ENCODE measurements at places on chromosomes 2 and 18. TPM values are rescaled to one million over a fixed set of nuclear protein-coding genes. Genes with fewer than 3 reads are reported as not detected.

DNA sequence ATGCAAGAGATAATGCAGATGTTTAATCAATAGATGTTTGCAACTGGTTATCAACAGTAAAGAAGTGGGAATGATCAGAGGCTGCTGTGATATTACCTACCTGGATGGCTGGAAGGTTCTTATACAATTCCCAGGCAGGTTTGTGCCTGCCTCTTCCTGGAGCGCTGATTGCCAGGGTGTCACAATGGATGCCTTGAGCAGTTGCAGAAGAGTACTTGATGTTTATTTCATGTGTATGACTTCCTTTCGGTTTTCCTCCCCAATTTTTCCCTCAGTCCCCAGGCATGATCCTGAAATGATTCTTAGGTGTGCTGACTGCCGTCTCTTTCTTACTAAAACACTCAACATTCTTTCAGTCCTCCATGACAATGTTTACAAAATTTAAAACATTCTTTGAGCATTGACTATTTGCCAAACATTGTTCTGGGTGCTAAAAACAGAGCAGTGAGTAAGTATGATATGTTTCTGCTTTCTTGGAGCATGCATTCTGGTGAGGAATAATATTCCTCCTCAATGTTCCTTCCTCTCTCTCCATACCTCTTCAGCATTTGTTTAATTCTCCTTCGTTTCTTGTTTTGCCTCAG lies 416.6 kb upstream of the TRIB2 start:
- no peak overlapping the region for H3K4me3 ChIP-seq
- H3K27ac ChIP-seq, result no peak overlapping the region
- no peaks in the 10 kb centered on the region for H3K4me1 ChIP-seq
- no peak for DNase-seq

DNA sequence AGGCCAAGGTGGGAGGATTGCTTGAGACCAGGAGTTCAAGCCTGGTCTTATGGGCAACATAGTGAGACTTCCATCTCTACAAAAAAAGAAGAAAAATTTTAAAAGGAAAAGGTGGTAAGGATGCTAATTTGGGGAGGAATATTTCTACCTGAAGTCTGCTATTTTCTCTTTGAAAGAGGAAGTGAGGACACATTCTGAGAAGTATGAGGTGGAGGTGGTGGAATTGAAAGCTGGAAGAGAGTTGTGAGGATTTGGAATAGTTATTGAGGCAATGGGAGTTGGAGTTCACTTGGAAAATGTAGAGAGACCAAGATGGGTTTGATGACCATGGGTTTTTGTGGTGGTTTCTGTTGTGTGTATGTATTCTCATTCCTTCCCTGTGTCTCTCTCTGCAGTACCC lies 29.3 kb downstream of the EML4 start:
- no peaks in the 10 kb centered on the region for H3K4me1 ChIP-seq
- H3K27ac ChIP-seq, result no peak overlapping the region
- H3K36me3 ChIP-seq, result no peaks in the 10 kb centered on the region
- H3K27me3 ChIP-seq, result no peaks in the 10 kb centered on the region

Gene HOXD3
- total RNA-seq, result 0.64 TPM

GRCh38 chr2:153873052-153874048 lies 1.6 kb downstream of the GALNT13 start:
- H3K27ac ChIP-seq, result no peak overlapping the region
- peaks cover 15% of the 10 kb centered on the region for H3K27me3 ChIP-seq
- H3K36me3 ChIP-seq, result no peaks in the 10 kb centered on the region
- DNase-seq, result no peak

Gene VIT
- total RNA-seq, result 14.4 TPM

DNA sequence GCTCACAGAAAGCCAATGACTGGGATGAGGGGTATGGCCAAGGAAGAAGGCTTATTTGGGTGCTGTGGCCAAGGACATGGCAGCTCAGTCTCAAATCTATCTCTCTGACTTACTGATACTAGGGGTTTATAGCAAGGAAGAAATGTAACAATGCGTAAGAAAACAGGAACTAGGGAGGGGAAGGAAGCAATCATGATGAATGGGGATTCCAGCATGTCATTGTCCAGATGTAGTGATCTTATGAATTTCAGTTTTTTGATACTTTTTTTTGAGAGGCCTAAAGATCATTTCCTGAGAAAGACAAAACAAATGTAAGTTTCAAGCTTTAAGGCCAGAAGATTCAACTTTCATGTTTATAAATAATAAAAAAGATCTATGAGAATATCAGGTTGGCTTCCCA lies 298.6 kb upstream of the FAM98A start:
- H3K4me3 ChIP-seq, result no peak overlapping the region
- no peaks in the 10 kb centered on the region for H3K4me1 ChIP-seq
- no peaks in the 10 kb centered on the region for H3K27me3 ChIP-seq
- no peak for DNase-seq
- no peak overlapping the region for H3K27ac ChIP-seq

- no peaks in the 10 kb centered on the region for H3K36me3 ChIP-seq
- H3K4me1 ChIP-seq, result no peaks in the 10 kb centered on the region
- H3K4me3 ChIP-seq, result no peak overlapping the region
Measured at GRCh38 chr2:186544255-186544675, 45.6 kb upstream of the ITGAV start.

GRCh38 chr2:199903111-199903510 lies 8.0 kb upstream of the C2orf69 start:
- no peak overlapping the region for H3K4me3 ChIP-seq
- no peak for DNase-seq
- no peaks in the 10 kb centered on the region for H3K36me3 ChIP-seq
- H3K27ac ChIP-seq, result no peak overlapping the region

DNA sequence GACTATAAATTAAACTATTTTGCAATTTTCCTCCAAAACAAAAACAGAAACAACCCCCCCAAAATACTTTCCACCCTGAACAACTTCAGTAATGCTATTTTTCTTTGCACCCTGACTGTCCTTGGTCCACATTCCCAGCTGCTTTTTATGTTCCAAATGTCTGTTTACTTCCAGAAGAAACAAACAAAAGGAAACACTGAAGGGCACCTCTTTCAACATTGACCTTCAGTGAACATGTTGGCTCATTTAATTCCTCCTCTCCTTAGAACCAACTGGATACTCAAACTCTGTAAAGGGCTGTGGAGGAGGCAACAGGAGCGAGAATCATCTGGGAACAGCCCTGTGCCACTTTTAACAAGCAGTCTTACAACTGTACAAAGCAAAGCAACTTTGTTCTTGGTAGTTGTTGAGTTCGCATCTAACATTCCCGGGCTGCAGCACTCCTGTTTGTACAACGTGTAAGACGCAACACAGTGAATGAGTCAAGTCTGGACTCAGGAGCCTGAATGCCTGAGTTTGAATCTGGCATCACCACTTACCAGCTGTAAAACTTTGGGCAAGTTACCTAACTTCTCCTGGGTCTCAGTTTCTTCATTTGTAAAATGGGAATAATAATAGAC lies 111.4 kb upstream of the GATA6 start:
- no peak overlapping the region for H3K4me3 ChIP-seq
- H3K36me3 ChIP-seq, result no peaks in the 10 kb centered on the region
- no peaks in the 10 kb centered on the region for H3K4me1 ChIP-seq
- no peaks in the 10 kb centered on the region for H3K27me3 ChIP-seq

- no peak overlapping the region for H3K4me3 ChIP-seq
- DNase-seq, result no peak
- no peaks in the 10 kb centered on the region for H3K27me3 ChIP-seq
- no peaks in the 10 kb centered on the region for H3K4me1 ChIP-seq
- no peak overlapping the region for H3K27ac ChIP-seq
Measured at GRCh38 chr2:32402091-32402490, 45.3 kb downstream of the BIRC6 start.

- no peak overlapping the region for H3K4me3 ChIP-seq
- no peak overlapping the region for H3K27ac ChIP-seq
- peaks cover 2% of the 10 kb centered on the region for H3K4me1 ChIP-seq
Measured at GRCh38 chr2:44807201-44808025, 134.1 kb upstream of the SIX3 start.

Gene PID1
- 18.5 TPM for total RNA-seq

DNA sequence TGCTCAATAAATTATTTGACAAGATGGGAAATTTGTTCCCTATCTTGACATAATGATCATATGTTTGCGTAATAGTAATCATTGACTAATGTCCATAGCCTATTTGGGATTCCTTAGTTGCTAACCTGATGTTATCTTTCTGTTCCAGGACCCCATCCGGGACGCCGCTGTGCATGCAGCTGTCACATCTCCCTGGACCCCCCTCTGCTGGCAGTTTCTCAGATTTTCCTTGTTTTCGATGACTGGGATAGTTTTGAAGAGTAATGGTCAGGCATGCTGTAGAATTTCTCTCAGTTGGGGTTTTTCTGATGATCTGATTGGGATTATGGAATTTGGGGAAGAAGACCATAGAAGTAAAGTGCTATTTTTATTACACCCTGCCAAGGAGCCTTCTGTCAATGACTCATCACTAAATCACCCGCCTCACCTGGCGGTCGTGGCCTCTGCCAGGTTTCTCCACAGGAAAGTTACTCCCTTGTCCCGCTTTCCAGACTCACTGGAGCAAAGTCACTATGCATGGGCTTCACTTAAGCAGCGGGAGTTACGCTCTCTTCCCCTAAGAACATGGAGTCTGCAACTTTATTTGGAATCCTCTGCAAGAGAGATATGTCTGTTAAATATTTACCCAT lies 19.9 kb upstream of the TMEM18 start:
- H3K27ac ChIP-seq, result no peak overlapping the region
- no peak overlapping the region for H3K4me3 ChIP-seq
- no peaks in the 10 kb centered on the region for H3K27me3 ChIP-seq

DNA sequence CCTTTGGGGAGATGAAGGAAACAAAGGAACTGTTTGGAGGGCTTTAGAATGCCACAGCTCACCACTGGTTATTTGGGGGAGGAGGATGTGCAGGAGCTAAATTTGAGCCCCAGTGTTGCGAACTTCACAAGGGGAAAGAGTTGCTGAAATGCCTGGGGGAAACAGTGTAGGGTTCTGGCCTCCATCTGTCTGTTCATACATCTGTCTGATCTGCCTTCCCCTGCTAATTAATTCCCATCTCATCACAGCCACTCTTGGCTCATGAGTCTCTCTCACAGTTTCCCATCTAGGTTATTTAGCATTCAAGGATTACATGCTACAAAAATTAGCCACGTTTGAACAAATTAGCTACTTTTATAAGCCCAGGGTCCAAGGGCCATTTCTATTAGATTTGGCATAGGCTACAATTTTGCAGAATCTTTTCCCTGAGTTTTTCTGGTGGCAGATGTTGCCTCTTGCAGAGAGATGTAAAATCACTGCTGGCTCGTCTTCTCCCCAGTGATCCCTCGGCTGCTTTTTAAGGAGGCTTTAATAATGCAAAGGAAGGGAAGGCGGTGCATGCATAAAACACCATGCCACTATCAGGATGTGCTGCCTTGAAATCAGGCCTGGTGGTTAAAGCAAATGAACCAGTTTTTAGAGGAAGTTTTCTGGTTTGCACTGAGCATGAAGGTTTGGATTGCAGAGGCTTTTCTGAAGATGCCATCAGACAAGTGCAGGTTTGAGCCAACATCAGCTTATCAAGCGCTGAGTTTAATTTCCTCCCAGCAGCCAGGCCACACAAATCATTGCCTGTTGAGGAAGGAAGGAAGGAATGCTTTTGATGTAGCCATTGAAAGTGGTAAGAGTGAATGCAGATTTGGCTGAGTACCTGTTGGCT lies 35.0 kb downstream of the ADD2 start:
- no peak for DNase-seq
- H3K4me1 ChIP-seq, result no peaks in the 10 kb centered on the region
- H3K4me3 ChIP-seq, result no peak overlapping the region
- no peaks in the 10 kb centered on the region for H3K36me3 ChIP-seq
- H3K27ac ChIP-seq, result no peak overlapping the region
- H3K27me3 ChIP-seq, result peaks cover 8% of the 10 kb centered on the region

Gene RTP5
- not detected for total RNA-seq

DNA sequence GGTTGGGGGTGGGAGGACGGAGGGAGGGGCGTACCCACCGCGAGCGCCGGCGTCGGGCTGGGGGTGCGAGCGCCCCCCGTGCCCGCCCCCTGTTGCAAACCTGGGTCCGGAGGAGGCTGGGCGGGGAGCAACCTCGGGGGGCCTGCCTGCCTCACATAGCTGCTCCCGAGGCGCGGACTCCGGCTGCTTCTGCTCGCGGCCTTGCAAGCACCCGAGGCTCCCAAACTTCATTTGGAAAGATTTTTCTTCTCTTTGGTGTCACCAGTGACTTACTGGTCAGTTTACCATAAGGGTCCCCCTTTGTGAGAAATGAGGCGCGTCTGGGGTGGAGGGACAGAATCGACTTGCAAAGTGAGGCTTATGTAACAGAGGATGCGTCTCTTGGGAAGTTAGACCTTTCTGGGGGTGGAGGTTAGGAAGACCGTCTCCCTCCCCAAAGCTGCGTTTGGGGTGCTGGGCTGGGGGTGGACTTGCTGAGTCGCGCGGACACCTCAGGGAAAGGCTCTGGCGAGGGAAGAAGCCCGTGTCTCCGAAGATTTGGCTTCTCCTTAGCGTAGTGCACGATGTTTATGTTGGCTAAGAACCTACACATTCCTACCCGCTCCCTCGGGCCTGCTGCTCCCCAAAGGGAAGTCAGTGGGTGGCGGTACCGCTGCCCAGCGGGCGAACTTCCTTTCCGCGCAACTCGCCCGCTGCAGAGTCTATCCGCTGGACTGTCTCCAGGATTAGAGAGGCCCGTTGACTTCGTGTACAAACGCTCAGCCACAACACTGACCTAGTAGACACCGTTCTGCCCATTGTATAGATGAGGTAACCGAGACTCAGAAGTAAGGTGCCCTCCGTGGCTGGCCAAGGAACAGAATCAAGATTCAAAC lies 559 bp downstream of the TMEM37 start:
- peak overlapping the region; percentile 48 for H3K4me3 ChIP-seq
- no peak overlapping the region for H3K27ac ChIP-seq
- no peak for DNase-seq
- peaks cover 7% of the 10 kb centered on the region for H3K4me1 ChIP-seq

Gene ATP8B1
- 2.7 TPM for total RNA-seq

GRCh38 chr2:215751200-215751910 lies 262.0 kb downstream of the MREG start:
- DNase-seq, result no peak
- no peaks in the 10 kb centered on the region for H3K36me3 ChIP-seq
- no peak overlapping the region for H3K4me3 ChIP-seq
- no peak overlapping the region for H3K27ac ChIP-seq
- peaks cover 12% of the 10 kb centered on the region for H3K4me1 ChIP-seq

GRCh38 chr2:109144271-109144670 lies 15.3 kb downstream of the SH3RF3 start:
- DNase-seq, result no peak

Measured in gastrocnemius medialis (tissue), 4 donors.